ENCODE measurements at places on chromosomes 12 and 14. TPM values are rescaled to one million over a fixed set of nuclear protein-coding genes. Genes with fewer than 3 reads are reported as not detected.

The DYRK2 gene
- 4.4 TPM for total RNA-seq

The TSPAN9 gene
- total RNA-seq, result 74.1 TPM

DNA sequence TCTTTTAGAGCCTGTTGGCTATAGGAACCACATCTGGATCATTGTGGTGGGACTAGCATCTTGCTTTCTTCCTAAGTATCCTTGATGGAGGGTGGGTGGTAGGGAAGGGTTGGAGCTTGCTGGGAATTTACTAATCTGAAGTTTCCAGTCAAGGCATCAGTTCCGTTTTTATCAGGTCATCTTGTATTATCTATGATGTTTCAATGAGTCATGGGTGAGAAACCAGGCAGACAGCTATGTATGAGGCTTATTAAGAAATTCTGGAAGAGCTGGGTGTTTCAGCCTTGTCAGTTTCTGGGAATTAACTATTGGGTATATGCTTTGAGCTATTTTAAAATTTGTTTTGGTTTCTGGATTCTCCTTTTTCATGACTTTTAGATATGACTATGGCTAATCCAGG is 11.3 kb downstream of the TSFM start:
- peak; percentile 75 for DNase-seq

- no peak for DNase-seq
Observed at GRCh38 chr14:71550367-71550766, 381.9 kb upstream of the RGS6 start.

- DNase-seq, result no peak
Observed at GRCh38 chr14:20998674-20999366, at the start of gene SLC39A2. SLC39A2 (plus strand) TSS chr14:20999293; CDS start chr14:20999447, 154 bp downstream.

GRCh38 chr14:104372390-104373054 is 207.0 kb upstream of the C14orf180 start:
- no peak for DNase-seq

- no peak for DNase-seq
Observed at GRCh38 chr14:72275242-72275641, 343.0 kb downstream of the RGS6 start.

Data from lung microvascular endothelial cell (primary cell).